Stomach (tissue), 19 donors: ENCODE measurements at places on chromosomes 16 and 17.

DNA sequence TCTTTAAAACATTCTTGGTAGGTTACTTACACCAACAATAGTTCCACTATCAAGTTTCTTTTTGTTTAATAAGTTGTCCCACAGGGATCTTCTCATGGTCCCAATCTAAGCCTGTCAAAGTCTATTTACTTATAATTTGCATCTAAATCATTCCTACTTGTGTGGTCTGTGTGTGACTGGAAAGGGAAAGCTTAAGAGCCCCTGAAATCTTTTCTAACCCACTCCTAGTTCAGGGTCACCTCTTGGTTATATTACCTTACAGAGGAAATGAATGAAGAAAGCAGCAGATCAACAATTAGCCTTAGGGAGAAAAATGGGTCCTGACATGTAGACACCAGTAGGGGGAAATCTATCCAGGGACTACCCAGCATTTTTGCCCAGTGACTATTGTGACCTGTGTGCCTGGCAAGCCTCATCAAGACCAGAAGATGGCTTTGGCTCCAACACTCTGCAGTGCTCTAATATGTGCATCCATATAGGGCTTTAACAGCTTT, 110.4 kb upstream of the HAS3 start:
- H3K4me3 ChIP-seq = no peak overlapping the region
- no peaks in the 10 kb centered on the region for H3K27me3 ChIP-seq
- no peaks in the 10 kb centered on the region for H3K36me3 ChIP-seq
- DNase-seq = no peak

DNA sequence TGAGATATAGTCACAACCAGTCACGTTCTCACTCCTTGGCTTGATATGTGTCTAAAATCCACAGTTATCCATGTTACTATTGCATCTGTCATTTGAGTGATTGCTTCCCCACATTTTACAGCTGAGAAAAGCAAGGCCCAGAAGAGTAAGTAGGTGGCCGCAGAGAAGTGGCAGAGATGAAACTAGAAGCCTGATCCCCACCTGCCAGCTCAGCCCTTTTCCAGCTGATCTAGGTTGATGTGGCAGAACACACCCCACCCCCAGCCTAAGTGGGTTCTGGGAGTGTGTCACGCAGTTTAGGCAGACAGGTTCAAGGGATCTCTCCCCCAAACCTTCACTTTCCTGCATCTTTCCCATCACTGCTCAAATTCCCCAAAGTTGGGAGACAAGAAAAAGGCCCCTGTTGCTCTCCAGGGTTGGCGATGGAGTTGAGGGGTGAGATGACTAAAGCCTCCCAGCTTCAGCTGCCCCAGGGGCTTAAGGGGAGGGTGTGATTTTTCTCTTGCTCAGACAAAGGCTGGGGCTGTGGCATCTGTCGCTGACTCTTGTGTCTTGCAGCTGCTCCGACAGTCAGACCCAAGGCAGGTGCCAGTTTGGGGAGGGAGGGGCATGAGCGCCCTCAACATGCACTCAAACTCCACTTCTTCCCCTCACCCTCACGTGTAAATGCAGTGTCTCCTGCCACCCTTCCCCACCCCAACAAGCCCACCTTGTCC, 48.9 kb upstream of the LHX1 start:
- peaks cover 7% of the 10 kb centered on the region for H3K4me1 ChIP-seq
- no peak overlapping the region for H3K27ac ChIP-seq
- DNase-seq = no peak
- H3K4me3 ChIP-seq = no peak overlapping the region
- peaks cover 77% of the 10 kb centered on the region for H3K27me3 ChIP-seq

- peaks cover 43% of the 10 kb centered on the region for H3K4me1 ChIP-seq
- H3K27ac ChIP-seq = no peak overlapping the region
- H3K4me3 ChIP-seq = no peak overlapping the region
- peaks cover 34% of the 10 kb centered on the region for H3K36me3 ChIP-seq
- DNase-seq = no peak
- no peaks in the 10 kb centered on the region for H3K27me3 ChIP-seq
Observed at GRCh38 chr17:50476545-50477315, 1.9 kb upstream of the RSAD1 start.

DNA sequence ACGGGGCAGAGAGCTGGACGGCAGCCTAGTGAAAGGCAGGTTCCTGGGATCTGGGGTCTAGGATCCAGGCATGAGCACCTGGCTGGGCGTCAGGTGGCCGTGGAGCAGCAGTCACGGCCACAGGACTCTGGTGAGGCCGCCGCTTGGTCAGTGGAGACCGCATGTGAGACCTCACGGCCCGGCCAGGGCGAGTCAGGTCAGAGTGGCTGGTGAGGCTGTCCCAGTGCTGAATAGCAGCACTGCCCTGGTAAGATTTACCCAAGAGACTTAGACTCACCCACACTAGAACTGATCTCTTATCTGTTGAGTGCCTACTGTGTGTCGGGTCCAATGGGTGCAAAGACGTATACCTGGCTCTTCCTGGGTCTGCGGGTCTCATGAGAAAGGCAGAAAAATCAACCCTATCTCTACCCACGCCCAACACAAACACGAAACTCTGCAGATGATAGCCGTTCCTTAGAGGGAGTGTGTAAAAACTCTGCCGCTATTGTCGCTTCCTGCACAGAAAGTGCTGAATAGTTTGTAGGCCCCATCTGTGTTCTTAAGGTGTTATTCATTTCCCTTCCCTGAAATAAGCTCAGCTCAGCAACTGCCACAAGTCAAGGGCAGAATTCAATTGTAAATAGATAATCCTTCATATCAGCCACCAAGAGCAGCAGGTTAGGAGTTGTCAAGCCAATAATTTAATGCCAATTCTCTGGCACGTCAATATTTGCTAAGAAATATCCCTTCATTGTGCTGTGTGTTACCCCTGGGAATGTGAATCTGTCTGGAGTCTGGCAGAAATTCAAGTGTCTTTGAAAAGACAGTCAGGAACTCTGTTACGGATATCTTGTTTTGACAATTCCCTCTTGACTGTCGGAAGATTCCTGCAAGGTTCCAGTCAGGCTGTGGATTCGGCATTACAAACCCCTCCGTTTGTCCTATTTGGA, 240.0 kb downstream of the NTN1 start:
- H3K27me3 ChIP-seq = no peaks in the 10 kb centered on the region
- H3K27ac ChIP-seq = peak overlapping the region; percentile 2
- H3K4me1 ChIP-seq = peaks cover 27% of the 10 kb centered on the region
- DNase-seq = no peak
- no peaks in the 10 kb centered on the region for H3K36me3 ChIP-seq

- no peaks in the 10 kb centered on the region for H3K27me3 ChIP-seq
- no peaks in the 10 kb centered on the region for H3K36me3 ChIP-seq
- no peaks in the 10 kb centered on the region for H3K4me1 ChIP-seq
- no peak for DNase-seq
- H3K27ac ChIP-seq = no peak overlapping the region
- no peak overlapping the region for H3K4me3 ChIP-seq
Observed at GRCh38 chr16:59909262-59909661, 1175.1 kb upstream of the GOT2 start.

- no peak overlapping the region for H3K4me3 ChIP-seq
- peaks cover 4% of the 10 kb centered on the region for H3K4me1 ChIP-seq
- H3K36me3 ChIP-seq = peaks cover 68% of the 10 kb centered on the region
- H3K27me3 ChIP-seq = no peaks in the 10 kb centered on the region
- peak overlapping the region; percentile 55 for H3K27ac ChIP-seq
Observed at GRCh38 chr16:10992112-10992511, 47.7 kb downstream of the CLEC16A start.

DNA sequence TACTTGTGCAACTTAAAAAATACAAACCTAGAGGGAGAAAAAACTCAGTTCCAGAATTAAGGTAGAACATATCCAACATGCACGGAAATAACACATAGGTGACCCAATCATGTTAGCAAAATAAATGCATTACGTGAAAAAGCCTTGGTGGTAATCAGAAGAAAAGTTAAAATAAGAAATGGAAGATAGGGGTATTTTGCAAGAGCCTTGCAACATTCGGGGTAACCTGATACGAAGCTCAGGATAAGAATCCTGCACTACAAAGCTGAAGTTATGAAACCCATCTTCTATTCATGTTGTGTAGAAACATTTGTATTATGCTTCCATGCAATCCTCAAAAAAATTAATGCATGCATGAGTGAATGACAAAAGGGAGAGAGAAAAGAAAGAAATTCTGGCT, 33.1 kb downstream of the CHCT1 start:
- H3K4me3 ChIP-seq = no peak overlapping the region
- peaks cover 95% of the 10 kb centered on the region for H3K36me3 ChIP-seq
- DNase-seq = no peak
- H3K27me3 ChIP-seq = no peaks in the 10 kb centered on the region

DNA sequence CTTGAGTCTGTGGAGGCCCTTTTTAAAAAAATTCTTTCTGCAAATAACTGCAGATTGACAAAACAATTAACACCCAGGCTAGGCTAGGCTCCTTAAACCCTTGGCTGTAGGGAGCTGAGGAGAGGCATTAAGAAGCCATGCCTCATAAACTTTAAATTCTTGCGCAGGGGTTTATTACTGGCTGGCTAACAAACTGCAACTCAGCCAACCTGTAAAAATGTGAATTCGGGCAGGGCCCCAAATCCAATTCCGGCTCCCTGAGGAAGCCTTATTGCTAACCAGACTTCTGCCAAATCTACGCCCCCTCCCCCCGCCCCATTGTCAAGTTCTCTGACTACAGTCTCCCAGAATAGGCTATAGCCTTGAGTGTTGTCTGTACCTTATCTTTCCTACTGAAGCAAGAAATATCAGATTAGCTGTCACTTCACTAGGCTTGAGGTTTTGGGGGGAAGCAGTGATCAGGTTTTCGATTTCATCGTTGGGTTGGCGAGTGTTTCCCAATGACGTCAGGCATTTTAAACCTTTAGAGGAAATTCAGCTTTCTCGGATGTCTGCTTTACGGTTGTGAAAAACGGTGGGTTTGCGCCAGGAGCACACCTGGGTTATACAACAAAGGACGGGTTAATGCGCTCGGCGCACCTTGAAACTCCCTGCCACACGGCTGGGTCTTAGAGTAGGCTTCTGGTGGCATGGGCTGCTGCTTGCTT, 2.0 kb downstream of the CDH3 start:
- no peak overlapping the region for H3K4me3 ChIP-seq
- H3K36me3 ChIP-seq = no peaks in the 10 kb centered on the region
- peaks cover 36% of the 10 kb centered on the region for H3K4me1 ChIP-seq
- H3K27me3 ChIP-seq = peaks cover 22% of the 10 kb centered on the region
- no peak overlapping the region for H3K27ac ChIP-seq
- DNase-seq = peak; percentile 43

DNA sequence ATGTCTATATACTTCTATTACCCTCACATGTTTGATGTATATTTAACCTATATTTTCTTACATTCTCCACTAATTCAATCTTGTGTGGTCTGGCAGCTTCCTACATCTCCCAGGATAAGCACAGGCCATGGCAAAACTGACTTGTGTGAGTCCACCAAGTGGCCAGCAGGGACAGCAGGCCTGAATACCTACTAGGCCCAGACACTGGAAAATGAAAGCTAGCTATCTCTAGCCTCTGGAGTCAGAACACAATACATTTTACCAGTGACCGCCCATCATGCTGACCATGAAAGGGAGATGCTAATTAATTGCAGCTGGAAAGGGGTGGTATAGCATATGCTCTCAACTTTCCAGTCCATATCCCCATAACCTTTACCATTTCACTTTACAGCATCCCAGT, 132.3 kb downstream of the PCTP start:
- H3K27ac ChIP-seq = no peak overlapping the region
- H3K4me3 ChIP-seq = no peak overlapping the region
- DNase-seq = no peak
- no peaks in the 10 kb centered on the region for H3K4me1 ChIP-seq
- H3K36me3 ChIP-seq = no peaks in the 10 kb centered on the region

GRCh38 chr16:82936941-82937551, 310.3 kb downstream of the CDH13 start:
- DNase-seq = no peak
- no peaks in the 10 kb centered on the region for H3K4me1 ChIP-seq
- no peaks in the 10 kb centered on the region for H3K36me3 ChIP-seq
- no peaks in the 10 kb centered on the region for H3K27me3 ChIP-seq
- H3K4me3 ChIP-seq = no peak overlapping the region

DNA sequence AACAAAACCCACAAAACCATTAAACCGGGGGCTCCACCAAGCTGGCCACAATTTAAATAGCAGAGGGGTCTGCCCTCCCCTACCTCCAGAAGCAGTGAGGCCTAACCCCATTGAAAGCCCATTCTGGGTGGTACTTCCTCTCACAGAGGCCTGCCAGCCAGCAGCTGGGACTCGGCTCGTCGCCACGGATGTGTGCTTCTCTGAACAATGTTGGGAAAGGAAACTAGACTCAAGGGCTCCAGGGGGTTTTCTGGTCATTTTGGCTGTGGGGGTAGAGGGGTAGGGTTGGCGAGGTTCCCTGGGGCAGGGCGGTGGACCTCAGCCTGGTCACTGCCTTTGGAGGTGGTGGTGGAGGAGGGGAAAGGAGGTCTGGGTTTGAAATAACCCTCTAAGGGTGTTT, 4.7 kb upstream of the PLCG2 start:
- DNase-seq = peak; percentile 39
- H3K27ac ChIP-seq = peak overlapping the region; percentile 38
- H3K27me3 ChIP-seq = peaks cover 3% of the 10 kb centered on the region
- no peak overlapping the region for H3K4me3 ChIP-seq

GRCh38 chr17:78925662-78926555, 722 bp upstream of the TIMP2 start:
- H3K4me1 ChIP-seq = peaks cover 43% of the 10 kb centered on the region
- DNase-seq = peak; percentile 45
- H3K27ac ChIP-seq = peak overlapping the region; percentile 79
- H3K4me3 ChIP-seq = peak overlapping the region; percentile 80
- no peaks in the 10 kb centered on the region for H3K36me3 ChIP-seq

GRCh38 chr17:71905376-71906031, 215.3 kb upstream of the SOX9 start:
- H3K27me3 ChIP-seq = no peaks in the 10 kb centered on the region
- H3K36me3 ChIP-seq = no peaks in the 10 kb centered on the region
- no peaks in the 10 kb centered on the region for H3K4me1 ChIP-seq
- H3K4me3 ChIP-seq = no peak overlapping the region

DNA sequence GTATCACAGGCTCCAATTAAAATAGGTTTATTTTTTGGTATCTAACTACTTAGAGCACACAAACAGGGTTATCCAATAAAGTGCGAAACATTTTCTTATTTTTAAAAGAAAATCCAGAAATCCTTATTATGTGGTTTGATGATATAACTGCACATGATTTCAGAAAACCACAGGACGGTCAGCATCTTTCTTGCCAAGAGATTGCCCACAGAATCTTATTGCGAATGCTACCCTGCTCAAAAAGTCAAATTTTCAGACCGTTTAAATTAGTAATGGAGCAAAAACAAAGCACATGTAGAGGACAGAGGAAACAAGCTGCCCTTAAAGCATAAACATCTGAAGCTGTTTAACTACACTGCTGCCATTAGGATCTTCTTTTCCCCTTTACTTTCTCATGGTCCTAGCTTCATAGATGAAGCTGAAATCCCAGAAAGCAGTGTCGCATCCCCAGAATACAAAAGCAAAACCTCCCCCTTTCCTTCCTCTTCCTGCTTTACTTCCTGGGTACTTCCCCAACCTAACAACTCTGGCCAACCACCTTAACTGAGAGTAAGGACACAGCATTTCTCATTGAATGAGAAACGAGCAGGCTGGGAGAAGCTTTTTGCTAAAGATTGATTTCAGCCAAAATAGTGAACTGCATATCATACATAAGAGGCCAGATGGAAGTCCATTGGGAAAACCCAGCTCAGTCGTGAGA, 43.7 kb downstream of the CMTM4 start:
- peaks cover 55% of the 10 kb centered on the region for H3K4me1 ChIP-seq
- H3K36me3 ChIP-seq = no peaks in the 10 kb centered on the region
- H3K27me3 ChIP-seq = no peaks in the 10 kb centered on the region
- H3K27ac ChIP-seq = no peak overlapping the region
- H3K4me3 ChIP-seq = no peak overlapping the region
- DNase-seq = no peak

GRCh38 chr17:38465391-38466345, 37.4 kb downstream of the ARHGAP23 start:
- no peaks in the 10 kb centered on the region for H3K27me3 ChIP-seq
- peak overlapping the region; percentile 85 for H3K27ac ChIP-seq
- H3K4me3 ChIP-seq = peak overlapping the region; percentile 46
- H3K36me3 ChIP-seq = peaks cover 32% of the 10 kb centered on the region
